ENCODE measurements at places on chromosomes 12 and 14.

- DNase-seq: no peak
These were observed 1.2 kb upstream of the AP1G2 start for GRCh38 chr14:23568600-23569331.

- no peak for DNase-seq
These were observed 76.4 kb downstream of the CLIP1 start for GRCh38 chr12:122346054-122346453.

GRCh38 chr12:29396774-29397173 lies 15.8 kb upstream of the ERGIC2 start:
- no peak for DNase-seq

DNA sequence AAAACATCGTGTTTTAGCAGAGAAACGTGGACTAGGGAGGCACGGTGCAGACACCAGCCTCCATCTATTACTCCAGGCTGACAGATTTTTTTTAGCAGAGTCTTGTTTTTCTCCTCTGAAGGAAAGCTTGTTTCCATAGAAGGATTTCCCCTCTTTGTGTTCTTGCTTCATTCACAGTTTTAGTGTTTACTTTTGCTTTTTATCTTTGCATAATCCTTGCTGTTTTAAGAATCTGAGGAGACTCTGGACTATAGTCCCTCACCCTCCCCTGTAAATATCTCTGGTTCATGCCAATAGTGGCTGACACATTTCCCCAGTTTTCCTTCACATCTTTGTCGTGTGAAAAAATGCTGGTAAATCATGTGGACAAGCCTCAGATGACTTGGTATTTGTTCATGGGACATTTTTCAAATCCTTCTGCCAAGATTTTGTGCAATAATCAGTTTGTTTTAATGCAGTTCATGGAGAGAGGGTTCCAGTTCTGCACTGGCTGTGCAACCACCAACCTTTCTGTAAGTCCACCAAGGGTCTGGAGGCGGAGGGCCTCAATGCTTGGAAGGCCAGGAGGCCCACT lies 39.9 kb upstream of the TMCC3 start:
- DNase-seq: peak; percentile 29

- no peak for DNase-seq
These were observed 1435.3 kb downstream of the LRFN5 start for GRCh38 chr14:43041976-43042375.

- no peak for DNase-seq
These were observed 325.7 kb downstream of the CEP128 start for GRCh38 chr14:80615831-80616230.

- no peak for DNase-seq
These were observed 3.7 kb downstream of the CLEC14A start for GRCh38 chr14:38252066-38252710.

DNA sequence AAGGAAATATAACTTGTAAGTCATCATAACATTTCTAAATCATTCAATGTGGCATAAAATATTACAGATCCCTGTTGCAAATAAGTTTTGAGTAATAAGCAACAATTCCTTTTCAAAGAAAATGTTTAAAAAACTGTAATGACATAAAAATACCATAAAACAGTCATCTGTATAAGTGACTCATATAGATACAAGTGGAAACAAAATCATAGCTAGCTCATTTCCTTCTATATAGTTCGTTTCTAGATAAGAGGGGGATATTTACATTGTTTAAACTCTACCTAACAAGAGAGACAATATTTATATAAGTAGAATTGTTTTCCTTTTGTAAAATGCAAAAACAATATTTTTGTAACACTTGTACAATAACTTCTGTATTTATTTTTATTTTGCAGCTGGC lies 148.9 kb downstream of the GRIP1 start:
- DNase-seq: no peak

Measured in skin of body (tissue), 3 donors.